ENCODE measurements at places on chromosomes 13 and 19.

DNA sequence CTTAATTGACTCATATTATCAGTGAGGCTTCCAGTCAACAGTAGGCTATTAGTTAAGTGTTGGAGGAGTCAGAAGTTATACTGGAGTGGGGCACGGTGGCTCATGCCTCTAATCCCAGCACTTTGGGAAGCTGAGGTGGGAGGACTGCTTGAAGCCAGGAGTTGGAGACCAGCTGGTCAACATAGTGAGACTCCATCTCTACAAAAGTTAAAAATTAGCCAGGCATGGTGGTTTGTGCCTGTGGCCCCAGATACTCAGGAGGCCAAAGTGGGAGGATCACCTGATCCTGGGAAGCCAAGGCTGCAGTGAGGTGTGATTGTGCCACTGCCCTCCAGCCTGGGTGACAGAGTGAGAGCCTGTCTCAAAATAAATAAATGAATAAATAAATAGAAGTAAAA is 53.2 kb downstream of the COMP start:
- DNase-seq: no peak

- DNase-seq: no peak
These were observed 225.3 kb downstream of the GGACT start for GRCh38 chr13:100363285-100363711.

DNA sequence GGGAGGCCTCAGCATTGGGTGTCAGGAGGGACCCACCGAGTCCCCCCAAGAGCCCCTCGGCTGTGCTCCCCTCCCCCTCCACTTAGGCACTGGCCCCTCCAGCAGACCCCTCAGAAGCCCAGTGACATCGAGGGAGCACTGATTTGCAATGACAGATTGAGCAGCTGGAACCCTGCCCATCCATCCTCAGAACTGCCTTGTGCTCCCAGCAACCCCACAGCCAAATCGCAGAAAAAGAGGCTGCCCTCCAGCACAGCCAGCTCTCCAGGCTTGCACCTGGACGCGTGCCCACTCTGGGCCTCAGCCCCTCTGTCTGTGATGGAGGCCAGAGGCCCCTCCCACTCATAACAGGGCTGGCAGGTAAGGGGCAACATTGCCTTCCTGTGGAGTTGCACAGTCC is 123.2 kb upstream of the VSTM2B start:
- no peak for DNase-seq

DNA sequence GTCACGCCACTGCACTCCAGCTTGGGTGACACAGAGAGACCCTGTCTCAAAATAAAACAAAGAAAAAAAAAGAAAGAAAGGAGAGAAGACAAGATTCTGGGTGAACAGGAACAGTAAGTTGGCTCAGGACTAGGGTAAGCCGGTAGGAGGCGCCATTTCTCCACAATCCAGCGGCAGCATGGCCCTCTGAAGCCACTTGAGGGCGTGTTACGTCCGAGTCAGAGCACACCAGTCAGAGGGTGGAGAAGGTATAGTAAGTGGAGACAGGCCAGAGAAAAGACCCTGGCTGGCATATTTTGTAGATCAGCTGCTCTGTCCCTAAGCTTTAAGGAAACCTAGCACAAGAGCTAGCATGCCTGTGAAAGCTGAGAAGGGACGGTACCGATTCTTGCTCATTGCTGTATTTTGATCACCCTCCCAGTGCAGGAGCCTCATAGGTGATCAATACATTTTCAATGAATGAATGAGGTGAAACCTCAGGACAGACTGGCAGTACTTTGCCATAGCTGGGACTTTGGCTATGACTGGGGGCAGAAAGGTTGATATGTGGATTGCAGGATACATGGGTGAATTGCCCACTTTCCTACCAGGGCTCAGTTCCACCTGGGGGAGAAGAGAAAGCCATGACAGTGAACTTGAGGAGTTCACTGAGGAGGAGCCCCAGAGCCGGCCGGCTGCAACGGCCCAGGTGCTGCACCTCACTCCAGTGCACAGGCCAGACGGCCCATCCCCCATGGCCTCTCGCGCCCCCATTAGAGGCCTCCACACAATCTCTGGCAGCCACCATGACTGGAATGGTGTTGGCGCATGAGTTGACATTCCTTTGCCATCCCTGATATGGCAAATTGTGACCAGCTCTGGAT is 23.5 kb downstream of the POU2F2 start:
- peak; percentile 75 for DNase-seq

DNA sequence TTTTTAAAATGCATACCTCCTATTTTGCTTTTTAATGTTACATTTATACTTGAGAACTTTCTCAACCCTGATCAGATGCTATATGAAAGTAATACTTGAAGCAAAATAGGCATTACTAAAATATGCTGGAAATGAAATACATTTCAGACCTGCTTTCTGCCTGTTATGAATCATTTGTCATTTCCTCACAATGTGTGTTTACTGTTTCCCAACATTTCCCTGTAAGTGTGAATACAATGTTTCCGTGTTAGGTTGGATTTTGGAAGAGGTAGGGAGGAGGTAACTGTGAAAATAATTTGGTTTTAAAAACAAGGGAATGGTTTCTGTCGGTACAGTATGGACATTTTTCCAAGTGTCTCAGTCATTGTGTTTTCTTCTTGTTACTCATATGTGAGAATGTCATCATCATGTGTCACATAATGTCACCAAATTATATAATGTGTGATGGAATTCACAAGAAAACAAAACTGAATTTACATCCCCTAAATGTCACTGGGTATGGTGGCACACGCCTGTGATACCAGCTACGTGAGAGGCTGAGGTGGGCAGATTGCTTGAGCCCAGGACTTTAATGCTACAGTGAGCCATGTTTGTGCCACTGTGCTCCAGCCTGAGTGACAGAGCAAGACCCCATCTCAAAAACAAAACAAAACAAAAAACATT is 43.0 kb downstream of the ZAR1L start:
- DNase-seq: no peak

DNA sequence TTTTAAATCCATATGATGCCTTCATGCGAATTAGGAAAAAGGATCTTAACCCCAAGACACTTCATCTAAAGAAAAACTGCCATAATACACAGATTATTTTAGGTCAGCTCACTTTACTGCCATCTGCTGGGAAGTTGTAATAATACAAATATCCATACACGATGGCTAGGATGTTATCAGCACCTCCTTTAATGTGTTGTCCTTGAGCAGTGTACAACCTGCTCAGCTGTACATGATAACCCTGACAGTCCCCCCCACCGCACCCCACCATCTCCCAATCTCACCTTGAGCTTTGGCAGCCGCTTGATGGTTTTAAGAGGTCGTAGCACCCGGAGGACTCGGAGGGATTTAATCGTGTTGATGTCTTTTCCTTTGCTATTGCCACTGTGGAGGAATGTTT is 112.2 kb downstream of the IER2 start:
- no peak for DNase-seq

DNA sequence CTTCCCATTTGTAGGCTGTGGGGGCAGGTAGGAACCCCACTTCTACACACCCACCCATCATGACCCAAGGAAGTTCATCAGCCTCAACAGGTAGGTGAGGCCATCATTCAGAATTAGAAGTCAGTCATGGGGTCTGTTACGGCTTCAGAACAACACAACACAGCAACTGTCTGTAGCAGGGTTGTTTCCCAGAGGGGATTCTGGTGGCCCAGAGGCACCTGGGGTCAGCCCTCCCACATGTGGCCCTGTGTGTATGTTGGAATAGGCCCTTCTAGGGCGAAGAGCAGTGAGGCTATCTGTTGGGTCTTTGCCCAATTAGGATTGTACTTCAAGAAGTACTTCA is 3.4 kb downstream of the IGFLR1 start:
- DNase-seq: no peak

DNA sequence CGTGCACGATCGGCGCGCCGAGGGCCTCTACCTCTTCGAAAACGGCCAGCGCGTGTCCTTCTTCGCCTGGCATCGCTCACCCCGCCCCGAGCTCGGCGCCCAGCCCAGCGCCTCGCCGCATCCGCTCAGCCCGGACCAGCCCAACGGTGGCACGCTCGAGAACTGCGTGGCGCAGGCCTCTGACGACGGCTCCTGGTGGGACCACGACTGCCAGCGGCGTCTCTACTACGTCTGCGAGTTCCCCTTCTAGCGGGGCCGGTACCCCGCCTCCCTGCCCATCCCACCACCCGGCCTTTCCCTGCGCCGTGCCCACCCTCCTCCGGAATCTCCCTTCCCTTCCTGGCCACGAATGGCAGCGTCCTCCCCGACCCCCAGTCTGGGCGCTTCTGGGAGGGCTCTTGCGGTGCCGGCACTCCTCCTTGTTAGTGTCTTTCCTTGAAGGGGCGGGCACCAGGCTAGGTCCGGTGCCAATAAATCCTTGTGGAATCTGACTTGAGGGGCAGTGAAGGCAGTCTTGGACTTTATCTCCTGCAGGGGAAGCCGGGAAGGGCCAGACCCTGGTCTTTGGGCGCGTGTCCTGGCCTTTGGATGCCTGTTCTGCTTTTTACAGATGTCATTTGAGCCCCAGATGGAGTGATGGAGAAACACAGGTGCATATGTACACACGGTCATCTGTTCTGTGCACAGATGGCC is 2.2 kb downstream of the CLEC11A start:
- no peak for DNase-seq

GRCh38 chr13:44388427-44389059 is 14.9 kb downstream of the SERP2 start:
- DNase-seq: no peak

DNA sequence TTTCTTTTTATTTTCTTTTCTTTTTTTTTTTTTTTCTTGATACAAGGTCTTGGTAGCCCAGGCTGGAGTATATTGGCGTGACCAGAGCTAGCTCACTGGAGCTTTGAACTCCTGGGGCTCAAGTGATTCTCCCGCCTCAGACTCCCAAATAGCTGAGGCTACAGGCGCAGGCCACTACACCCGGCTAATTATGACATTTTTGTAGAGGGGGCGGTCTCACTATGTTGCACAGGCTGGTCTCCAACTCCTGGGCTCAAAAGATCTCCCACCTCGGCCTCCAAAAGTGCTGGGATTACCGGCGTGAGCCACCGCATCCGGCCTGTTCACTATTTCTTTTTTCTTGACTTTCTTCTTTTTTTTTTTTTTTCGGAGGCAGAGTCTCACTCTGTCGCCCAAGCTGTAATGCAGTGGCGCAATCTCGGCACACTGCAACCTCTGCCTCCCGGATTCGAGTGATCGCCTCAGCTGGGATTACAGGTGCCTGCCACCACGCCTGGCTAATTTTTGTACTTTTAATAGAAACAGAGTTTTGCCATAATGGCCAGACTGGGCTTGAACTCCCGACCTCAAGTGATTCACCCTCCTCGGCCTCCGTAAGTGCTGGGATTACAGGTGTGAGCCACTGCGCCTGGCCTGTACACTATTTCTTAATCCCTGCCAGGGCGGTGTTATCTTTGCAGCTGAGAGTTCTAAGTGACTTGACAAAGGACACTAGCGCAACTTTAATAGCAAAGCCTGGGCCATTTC is 37.1 kb upstream of the LSM14A start:
- DNase-seq: no peak

- DNase-seq: no peak
These were observed 32.3 kb upstream of the NDUFS7 start for GRCh38 chr19:1351381-1351851.

GRCh38 chr13:35925669-35926068 is 205.5 kb downstream of the DCLK1 start:
- DNase-seq: no peak

DNA sequence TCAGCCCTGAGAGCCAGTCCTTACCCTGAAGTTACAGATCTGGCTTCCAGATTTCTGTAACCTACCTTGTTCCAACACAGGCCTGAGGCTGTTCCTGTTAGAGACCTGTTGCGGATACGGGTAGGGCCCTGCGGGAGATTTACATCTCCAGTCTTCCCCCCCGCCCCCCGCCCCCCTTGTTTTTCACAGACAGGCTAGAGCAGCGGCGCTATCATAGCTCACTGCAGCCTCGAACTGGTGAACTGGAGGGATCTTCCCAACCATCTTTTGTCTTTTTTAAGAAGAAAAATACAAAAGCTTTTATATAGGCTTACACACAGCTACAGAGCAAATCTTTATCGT is 10.6 kb upstream of the CEACAM21 start:
- DNase-seq: no peak

DNA sequence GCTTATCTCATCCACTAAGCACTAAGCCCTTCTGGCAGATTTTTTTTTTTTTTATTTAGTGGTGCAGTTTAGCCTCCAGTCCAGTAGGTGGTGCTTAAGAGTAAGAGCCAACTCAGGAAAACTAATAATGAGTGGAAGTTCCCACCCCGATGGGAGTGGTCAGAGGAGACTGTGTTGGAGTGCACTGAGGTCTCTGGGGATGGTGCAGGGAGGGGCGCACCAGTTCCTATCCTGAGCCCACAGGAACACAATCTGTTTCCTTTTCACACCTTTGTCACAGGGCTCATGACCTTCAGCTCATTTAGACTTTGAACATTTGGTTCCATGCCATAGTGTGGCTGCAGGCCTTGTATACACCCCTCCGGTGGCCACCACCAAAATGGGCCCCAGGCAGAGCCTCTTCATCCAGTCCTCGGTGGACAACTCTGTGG is 367.4 kb downstream of the SPRY2 start:
- no peak for DNase-seq

DNA sequence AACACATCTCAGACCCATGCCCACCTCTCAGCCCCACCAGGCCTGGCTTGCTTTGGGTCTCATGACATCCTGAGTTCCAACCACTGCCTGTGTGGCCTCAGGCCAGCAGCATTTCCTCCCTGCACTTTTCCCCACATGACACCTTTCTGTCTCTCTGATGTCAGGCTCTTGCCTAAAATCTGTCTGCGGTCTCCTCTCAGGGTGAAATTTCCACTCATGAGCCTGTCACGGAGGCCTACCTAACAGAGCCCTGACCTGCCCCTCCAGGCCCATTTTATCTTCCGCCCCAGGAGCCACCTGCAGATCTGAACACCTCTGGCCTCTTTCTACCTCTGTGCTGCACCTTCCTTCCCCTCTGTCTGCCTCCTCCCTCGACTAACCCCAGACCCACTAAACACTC is 93.5 kb downstream of the ZDHHC20 start:
- DNase-seq: no peak

- DNase-seq: no peak
These were observed 124.6 kb downstream of the GGACT start for GRCh38 chr13:100464006-100464405.

DNA sequence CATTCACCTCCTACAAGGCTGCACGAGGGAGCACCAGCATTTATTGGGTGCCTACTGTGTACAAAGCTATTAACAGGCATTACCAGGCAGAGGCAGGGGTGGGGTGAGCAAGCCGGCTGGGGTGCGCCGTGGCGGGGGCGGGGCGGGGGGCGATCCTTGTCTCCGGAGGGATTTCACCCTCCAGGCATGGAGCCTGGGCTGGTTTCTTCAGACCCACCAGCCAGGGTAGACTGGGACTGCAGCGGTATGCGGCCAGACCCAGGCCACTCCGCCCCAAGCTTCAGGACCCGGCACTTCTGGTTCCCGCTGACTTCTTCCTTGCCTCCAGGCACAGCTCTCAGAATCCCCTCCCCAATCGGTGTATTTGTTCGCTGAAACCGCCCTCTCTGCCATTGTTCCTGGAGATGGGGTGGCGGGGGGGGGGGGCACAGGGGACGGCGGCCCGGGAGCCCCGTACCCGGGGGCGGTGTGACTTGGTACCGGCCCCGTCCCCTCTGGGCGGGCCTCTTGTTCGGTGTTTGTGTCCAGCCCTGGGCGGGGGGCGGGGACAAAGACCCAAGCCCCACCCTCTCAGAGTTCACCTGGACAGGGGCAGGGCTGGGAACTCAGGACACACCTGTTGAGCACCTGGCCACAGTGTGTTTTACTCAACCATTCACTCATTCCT is 14.4 kb downstream of the TJP3 start:
- no peak for DNase-seq

GRCh38 chr13:79282976-79283375 is 123.1 kb downstream of the RBM26 start:
- no peak for DNase-seq

- no peak for DNase-seq
These were observed 1254.8 kb downstream of the SLITRK5 start for GRCh38 chr13:88925954-88926353.

- no peak for DNase-seq
These were observed 111.4 kb upstream of the USP29 start for GRCh38 chr19:57008432-57008831.

All from right lobe of liver (tissue), 6 donors.